ENCODE measurements at places on chromosomes 16 and 17. TPM values are rescaled to one million over a fixed set of nuclear protein-coding genes. Genes with fewer than 3 reads are reported as not detected.

GRCh38 chr16:17294856-17295255 is 175.9 kb downstream of the XYLT1 start:
- DNase-seq, result no peak

DNA sequence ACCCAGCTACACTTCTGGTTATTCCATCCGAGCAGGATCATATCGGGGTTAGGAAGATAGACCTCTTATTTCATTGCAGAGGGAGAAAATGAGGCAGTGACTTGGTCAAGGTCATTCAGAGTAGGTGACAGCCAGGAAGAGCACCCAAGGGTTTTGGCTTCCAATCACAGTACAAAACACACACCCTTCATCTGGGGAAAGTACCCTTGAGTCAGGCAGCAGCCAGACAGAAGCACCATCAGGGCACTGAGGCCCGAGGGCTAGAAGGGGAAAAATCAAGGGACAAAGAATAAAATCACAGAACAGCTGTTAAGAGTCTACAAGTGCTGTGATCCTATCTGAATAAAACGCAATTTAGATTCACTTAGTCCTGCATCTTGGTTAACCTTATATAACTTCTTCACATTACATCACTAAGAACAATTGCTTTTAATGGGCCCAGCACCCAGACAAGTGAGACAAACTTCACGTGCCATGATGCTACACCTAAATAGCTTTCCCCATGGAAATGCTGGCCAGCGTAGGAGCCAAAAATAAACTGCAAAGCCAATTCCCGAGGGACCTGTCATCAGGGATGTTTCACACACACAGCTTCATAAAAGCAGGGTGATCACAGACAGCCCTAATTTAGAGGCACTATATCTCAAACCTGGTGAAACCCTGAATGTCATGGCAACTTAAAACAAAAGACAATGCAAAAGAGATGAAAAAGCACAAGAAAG is 4.9 kb downstream of the UBE2O start:
- peak; percentile 42 for DNase-seq

DNA sequence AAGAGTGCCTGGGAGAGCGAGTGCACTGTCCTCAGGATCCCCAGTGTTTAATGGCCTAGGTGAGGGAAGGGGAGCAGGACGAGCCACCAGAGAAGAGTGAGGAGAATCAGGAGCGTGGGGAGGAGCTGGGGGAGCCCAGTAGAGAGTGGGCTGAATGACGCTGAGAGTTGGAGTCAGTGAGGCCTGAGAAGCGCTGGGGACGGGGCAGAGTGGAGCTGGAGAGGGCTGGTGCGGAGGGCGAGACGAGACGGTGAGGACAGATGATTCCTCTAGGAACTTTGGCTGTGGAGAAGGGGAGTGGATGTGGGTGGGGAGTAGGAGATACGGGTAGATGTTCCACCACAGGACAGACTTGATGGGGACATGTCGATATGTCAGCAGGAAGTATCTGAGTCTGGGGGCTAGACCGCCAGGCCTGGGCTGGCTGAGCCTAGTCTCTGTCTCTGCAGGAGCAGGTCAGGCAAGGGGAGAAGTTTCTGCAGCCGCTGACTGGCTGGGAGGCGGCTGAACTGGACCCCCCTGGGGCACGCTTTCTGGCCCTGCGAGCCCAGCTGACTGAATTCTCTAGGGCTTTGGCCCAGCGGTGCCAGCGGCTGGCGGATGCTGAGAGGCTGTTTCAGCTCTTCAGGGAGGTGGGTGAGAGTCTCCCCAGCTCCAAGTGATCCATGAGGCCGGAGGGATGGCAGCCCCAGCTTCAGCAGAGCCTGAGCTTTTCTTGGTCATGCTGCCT is 4.7 kb downstream of the PLEKHG4 start:
- no peak for DNase-seq

- DNase-seq, result no peak
Observed at GRCh38 chr17:19470530-19471261, 59.7 kb downstream of the RNF112 start.

GRCh38 chr17:13387952-13388351 is 213.8 kb downstream of the HS3ST3A1 start:
- DNase-seq, result no peak

GRCh38 chr16:70777973-70778406 is 23.0 kb downstream of the VAC14 start:
- peak; percentile 37 for DNase-seq

Gene SPNS1
- total RNA-seq, result 44.3 TPM
